Esophagus muscularis mucosa (tissue), 4 donors: ENCODE measurements at places on chromosomes 1 and 21. TPM values are rescaled to one million over a fixed set of nuclear protein-coding genes. Genes with fewer than 3 reads are reported as not detected.

DNA sequence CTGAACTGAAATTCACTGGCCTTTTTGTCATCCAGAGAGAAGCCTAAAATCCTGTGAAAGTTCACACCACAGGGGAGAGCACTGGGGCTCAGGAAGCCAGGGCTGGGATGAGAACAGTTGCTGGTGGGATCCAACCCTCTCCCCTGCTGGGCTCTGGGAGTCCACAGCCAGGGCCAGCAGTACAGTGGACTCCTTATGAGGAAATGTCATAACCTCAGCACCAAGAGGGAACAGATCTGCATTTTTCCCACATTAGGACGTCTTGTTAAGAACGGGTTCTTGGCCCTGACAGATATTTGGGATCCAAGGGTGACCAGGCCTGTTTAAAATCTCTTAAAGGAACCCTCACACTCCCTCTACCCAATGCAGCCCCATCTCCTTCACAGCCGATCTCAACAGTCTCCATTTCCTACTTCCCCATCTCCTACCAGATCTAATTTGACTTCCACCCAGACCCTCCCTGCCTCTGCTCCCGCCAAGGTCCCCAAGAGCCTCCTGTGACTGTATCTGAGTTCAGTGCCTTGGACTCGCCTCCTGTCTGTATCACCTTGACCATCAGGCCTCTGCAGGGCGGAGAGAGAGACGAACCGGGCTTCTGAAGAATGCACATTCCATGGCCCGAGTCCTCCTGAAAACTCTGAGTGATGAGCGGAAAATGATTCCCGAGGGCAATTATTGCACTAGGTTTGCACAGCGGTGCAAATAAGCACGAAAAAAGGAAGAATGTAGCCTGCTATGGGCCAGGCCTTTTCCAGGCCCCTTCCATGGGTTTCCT is 159.9 kb downstream of the TRABD2B start:
- DNase-seq, result no peak

- DNase-seq, result no peak
Measured at GRCh38 chr1:241611063-241611462, 29.1 kb downstream of the CHML start.

GRCh38 chr1:158286941-158287346 is 2.8 kb upstream of the CD1C start:
- no peak for DNase-seq

Gene KLHDC9
- 7.4 TPM for total RNA-seq

GRCh38 chr1:30513396-30514136 is 209.8 kb downstream of the MATN1 start:
- no peak for DNase-seq

Gene EVA1B
- 45.1 TPM for total RNA-seq

GRCh38 chr1:232925421-232926220 is 24.8 kb upstream of the NTPCR start:
- DNase-seq, result no peak

- DNase-seq, result no peak
Measured at GRCh38 chr1:44249543-44249942, 36.3 kb downstream of the DMAP1 start.

Gene NECTIN4
- total RNA-seq, result not detected

DNA sequence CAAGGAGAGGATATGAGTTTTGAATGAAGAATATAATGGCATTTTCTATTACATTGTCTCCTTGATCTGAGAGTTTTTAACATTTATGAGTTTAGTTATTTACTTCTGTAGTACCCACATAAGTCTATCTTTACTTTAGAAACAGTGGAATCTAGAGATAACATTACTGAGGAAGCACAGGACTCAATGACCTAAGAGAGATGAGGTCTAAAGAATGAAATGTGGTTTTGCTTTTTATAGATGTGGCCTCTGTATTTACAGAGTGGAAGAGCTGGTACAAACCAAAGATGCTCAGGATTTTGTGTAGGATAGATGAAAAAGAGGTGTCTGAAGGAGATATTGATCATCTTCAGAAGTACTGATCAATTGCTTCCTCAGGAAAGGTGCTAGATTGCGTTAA is 177.3 kb downstream of the KCTD3 start:
- no peak for DNase-seq
